ENCODE measurements at places on chromosomes 1 and 21. TPM values are rescaled to one million over a fixed set of nuclear protein-coding genes. Genes with fewer than 3 reads are reported as not detected.

DNA sequence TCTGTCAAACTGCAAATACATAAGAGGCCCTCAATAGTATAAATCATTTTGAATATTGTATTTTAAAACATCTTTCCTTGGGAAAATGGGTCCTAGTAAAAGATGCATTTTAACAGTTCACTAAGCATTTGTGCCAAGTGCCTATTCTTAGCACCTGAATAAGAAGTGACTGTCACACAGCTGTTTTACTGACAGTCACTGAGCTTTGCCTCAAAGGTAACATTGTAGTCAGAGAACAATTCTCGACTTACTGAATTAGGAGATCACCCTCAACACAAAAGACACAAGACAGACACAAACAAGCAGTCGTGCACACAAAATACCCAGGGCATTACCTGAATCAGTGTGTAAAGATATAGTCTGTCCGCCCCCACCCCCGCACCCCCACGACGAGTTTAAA, 408 bp downstream of the ESRRG start:
- peak overlapping the region; percentile 65 for H3K4me3 ChIP-seq
- no peaks in the 10 kb centered on the region for H3K36me3 ChIP-seq
- H3K27me3 ChIP-seq = peaks cover 32% of the 10 kb centered on the region
- no peak for DNase-seq
- peaks cover 18% of the 10 kb centered on the region for H3K4me1 ChIP-seq

GRCh38 chr1:234311414-234311813, 61.8 kb upstream of the COA6 start:
- H3K36me3 ChIP-seq = no peaks in the 10 kb centered on the region
- no peak overlapping the region for H3K4me3 ChIP-seq
- peaks cover 63% of the 10 kb centered on the region for H3K27me3 ChIP-seq
- no peaks in the 10 kb centered on the region for H3K4me1 ChIP-seq

- DNase-seq = no peak
- no peaks in the 10 kb centered on the region for H3K36me3 ChIP-seq
- no peak overlapping the region for H3K4me3 ChIP-seq
- H3K27me3 ChIP-seq = no peaks in the 10 kb centered on the region
- no peak overlapping the region for H3K27ac ChIP-seq
Measured at GRCh38 chr1:117066367-117066766, 6.2 kb downstream of the TTF2 start.

- H3K27me3 ChIP-seq = no peaks in the 10 kb centered on the region
- DNase-seq = no peak
- H3K36me3 ChIP-seq = no peaks in the 10 kb centered on the region
- H3K4me1 ChIP-seq = peaks cover 13% of the 10 kb centered on the region
- H3K27ac ChIP-seq = no peak overlapping the region
- no peak overlapping the region for H3K4me3 ChIP-seq
Measured at GRCh38 chr1:55699228-55699627, 484.1 kb upstream of the USP24 start.

GRCh38 chr1:212467843-212468482, 35.2 kb downstream of the NENF start:
- no peak overlapping the region for H3K27ac ChIP-seq
- H3K4me3 ChIP-seq = no peak overlapping the region
- peaks cover 9% of the 10 kb centered on the region for H3K4me1 ChIP-seq
- H3K36me3 ChIP-seq = no peaks in the 10 kb centered on the region
- no peak for DNase-seq

- no peaks in the 10 kb centered on the region for H3K27me3 ChIP-seq
- peaks cover 76% of the 10 kb centered on the region for H3K4me1 ChIP-seq
- no peak for DNase-seq
- H3K36me3 ChIP-seq = peaks cover 8% of the 10 kb centered on the region
Measured at GRCh38 chr1:145963265-145964019, 933 bp downstream of the ANKRD34A start.

DNA sequence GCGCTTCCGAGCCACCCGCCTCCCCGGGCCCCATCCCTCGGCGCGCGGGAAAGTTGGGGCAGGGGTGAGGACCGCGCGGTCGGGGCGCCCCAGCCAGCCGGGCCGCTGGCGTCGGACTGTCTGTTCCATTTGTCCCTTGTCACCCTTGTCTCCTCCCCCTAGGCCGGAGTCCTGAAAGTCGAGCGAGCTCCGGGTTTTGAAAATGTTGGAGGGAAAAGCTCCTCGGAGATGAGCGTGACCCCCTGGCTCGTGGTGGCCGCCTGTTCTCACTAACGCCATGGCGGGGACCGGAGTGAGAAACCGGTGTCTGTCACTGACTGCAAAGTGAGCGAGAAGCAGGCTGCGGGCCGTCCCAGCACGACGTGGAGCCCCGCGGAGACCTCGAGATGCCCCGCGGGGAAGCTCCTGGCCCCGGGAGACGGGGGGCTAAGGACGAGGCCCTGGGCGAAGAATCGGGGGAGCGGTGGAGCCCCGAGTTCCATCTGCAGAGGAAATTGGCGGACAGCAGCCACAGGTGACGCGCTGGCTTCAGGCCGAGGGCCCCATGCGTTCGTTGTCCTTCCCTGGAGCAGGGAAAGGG, 491 bp downstream of the PER3 start:
- H3K27ac ChIP-seq = peak overlapping the region; percentile 94
- peak; percentile 37 for DNase-seq
- H3K36me3 ChIP-seq = peaks cover 56% of the 10 kb centered on the region
- H3K4me1 ChIP-seq = peaks cover 52% of the 10 kb centered on the region
- no peaks in the 10 kb centered on the region for H3K27me3 ChIP-seq

DNA sequence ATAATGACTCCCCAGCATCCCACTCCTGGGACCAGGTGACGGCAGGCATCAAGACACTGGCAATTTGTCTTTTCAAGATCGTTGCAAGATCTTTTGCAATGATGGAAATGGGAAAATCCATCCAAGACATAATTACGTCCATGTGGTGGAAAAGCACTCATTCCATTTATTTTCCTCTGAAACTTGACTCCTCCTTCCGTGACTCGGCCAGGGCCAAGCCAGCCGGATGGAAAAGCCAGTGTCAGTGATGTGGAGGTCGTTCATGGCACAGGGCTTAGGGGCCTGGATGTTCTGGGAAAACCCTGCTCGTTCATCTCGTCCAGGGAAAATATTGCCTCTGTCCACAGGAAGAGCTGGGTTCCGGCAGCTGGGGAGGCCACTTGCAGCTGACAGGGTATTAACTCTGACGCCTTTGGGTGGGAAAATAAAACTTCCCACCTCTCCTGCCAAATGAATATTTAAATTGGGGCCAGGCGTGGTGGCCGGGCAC, 46.2 kb downstream of the C1orf198 start:
- H3K36me3 ChIP-seq = no peaks in the 10 kb centered on the region
- H3K27ac ChIP-seq = peak overlapping the region; percentile 91

GRCh38 chr1:34800214-34800613, 7.4 kb downstream of the GJA4 start:
- H3K4me1 ChIP-seq = peaks cover 22% of the 10 kb centered on the region
- no peaks in the 10 kb centered on the region for H3K27me3 ChIP-seq
- peak overlapping the region; percentile 17 for H3K27ac ChIP-seq
- no peak overlapping the region for H3K4me3 ChIP-seq
- no peak for DNase-seq

DNA sequence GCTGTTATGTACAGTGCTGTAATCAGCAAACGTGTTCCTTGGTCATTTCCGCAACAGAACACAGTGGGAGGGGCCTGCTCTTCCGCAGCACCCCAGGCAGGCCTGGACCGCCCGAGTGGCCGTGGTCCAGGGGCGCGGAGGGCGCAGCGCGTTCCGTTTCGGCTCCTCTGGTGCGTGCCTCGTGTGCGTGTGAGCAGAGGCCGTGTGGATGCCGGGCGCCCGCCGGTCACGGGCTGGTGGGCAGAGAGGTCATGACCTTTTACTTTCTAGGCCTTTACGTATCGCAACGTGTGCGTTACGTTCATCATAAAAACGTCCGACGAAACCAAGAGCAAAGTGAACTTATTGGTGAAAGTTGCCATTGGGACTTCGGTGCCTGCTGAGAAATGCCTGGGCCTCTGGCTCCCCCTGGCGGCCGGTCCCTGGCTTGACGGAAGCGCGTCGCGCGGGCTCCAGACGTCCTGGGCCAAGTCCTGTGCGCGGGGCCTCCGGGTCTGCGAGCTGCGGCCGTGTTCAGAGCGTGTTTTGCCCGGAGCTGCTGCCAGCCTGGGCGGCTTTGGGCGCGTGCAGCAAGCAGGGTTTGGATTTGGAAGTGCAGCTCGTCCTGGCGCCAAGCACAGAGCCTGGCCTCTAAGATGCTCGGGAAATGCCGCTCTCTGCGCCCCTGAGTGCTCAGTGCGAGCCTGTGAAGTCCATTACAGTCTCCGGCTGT, 34.4 kb downstream of the COL18A1 start:
- no peaks in the 10 kb centered on the region for H3K27me3 ChIP-seq
- H3K27ac ChIP-seq = peak overlapping the region; percentile 91
- peak overlapping the region; percentile 62 for H3K4me3 ChIP-seq
- peaks cover 38% of the 10 kb centered on the region for H3K4me1 ChIP-seq

- H3K27me3 ChIP-seq = peaks cover 52% of the 10 kb centered on the region
- H3K36me3 ChIP-seq = no peaks in the 10 kb centered on the region
- no peak overlapping the region for H3K27ac ChIP-seq
- no peaks in the 10 kb centered on the region for H3K4me1 ChIP-seq
Measured at GRCh38 chr21:44392916-44393315, 39.5 kb downstream of the TRPM2 start.

GRCh38 chr1:186905561-186905960, 76.8 kb downstream of the PLA2G4A start:
- no peaks in the 10 kb centered on the region for H3K27me3 ChIP-seq
- H3K27ac ChIP-seq = no peak overlapping the region
- H3K4me1 ChIP-seq = no peaks in the 10 kb centered on the region
- no peak for DNase-seq
- no peak overlapping the region for H3K4me3 ChIP-seq

- H3K27ac ChIP-seq = peak within 1 kb of the TSS; percentile 91
- peaks cover 8% of the 10 kb centered on the region for H3K36me3 ChIP-seq
- peak within 1 kb of the TSS; percentile 73 for H3K4me3 ChIP-seq
- H3K27me3 ChIP-seq = no peaks in the 10 kb centered on the region
Measured at GRCh38 chr1:89198491-89199072, at the start of gene GBP4. Gene GBP4 (minus strand): TSS chr1:89198942. CDS start chr1:89198834, 108 bp downstream.

- peaks cover 25% of the 10 kb centered on the region for H3K36me3 ChIP-seq
- H3K4me3 ChIP-seq = peak overlapping the region; percentile 84
- peaks cover 38% of the 10 kb centered on the region for H3K4me1 ChIP-seq
- H3K27ac ChIP-seq = peak overlapping the region; percentile 87
Measured at GRCh38 chr21:45288441-45288841, 746 bp upstream of the POFUT2 start.

DNA sequence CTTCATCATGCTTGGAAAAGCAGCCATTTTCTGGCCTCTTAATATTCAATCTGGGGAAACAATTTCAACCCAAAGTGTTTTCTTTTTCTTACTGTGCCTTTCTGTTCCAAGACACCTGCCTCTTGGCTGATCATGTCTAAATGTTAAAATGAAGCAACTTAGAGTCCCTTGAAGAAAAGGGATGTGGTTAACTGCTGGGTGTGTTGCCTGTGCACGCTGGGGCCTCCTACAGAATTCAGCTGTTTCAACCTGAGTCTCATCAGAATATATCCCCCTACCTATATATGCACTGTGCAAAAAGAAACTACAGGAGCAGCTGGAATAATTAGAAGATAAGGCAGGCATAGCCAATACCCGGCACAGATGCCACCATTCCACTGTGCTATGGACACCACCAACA, 222.0 kb downstream of the OMA1 start:
- no peak overlapping the region for H3K4me3 ChIP-seq
- no peak for DNase-seq
- H3K36me3 ChIP-seq = no peaks in the 10 kb centered on the region
- no peaks in the 10 kb centered on the region for H3K4me1 ChIP-seq

DNA sequence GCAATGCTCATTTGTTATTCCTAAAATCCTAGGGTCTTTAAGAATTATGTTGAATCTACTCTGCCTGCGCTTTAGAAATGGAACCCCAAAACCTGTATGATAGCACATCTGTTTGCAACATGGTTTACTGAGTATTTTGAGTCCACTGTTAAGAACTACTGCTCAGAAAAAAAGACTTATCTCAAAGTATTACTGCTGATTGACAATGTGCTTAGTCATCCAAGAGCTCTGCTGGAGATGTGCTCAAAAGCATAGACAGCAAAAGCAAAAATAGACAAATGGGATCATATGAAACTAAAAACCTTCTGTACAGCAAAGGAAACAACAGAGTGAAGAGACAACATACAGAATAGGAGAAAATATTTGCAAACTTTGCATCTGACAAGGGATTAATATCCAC, 107.0 kb downstream of the CTH start:
- H3K4me3 ChIP-seq = no peak overlapping the region
- H3K27me3 ChIP-seq = no peaks in the 10 kb centered on the region
- no peak for DNase-seq

GRCh38 chr1:245754463-245754961, 599.7 kb downstream of the KIF26B start:
- DNase-seq = no peak
- H3K27ac ChIP-seq = no peak overlapping the region
- H3K27me3 ChIP-seq = no peaks in the 10 kb centered on the region
- no peaks in the 10 kb centered on the region for H3K4me1 ChIP-seq

GRCh38 chr21:42539342-42539741, 25.7 kb downstream of the SLC37A1 start:
- no peak for DNase-seq
- H3K4me3 ChIP-seq = no peak overlapping the region
- peaks cover 13% of the 10 kb centered on the region for H3K4me1 ChIP-seq
- H3K27me3 ChIP-seq = no peaks in the 10 kb centered on the region
- H3K36me3 ChIP-seq = peaks cover 23% of the 10 kb centered on the region
- H3K27ac ChIP-seq = no peak overlapping the region

GRCh38 chr1:109396871-109397580, 692 bp downstream of the SORT1 start:
- H3K4me1 ChIP-seq = peaks cover 68% of the 10 kb centered on the region
- peak overlapping the region; percentile 74 for H3K4me3 ChIP-seq
- no peak for DNase-seq
- no peaks in the 10 kb centered on the region for H3K27me3 ChIP-seq
- peak overlapping the region; percentile 92 for H3K27ac ChIP-seq

LCE6A gene
- total RNA-seq = not detected

MLLT11 gene
- total RNA-seq = 34.1 TPM

AQP10 gene
- 0.16 TPM for total RNA-seq

PRR9 gene
- total RNA-seq = not detected

RO60 gene
- total RNA-seq = 51.8 TPM

C1orf210 gene
- total RNA-seq = not detected

OR10Z1 gene
- not detected for total RNA-seq

CD1E gene
- total RNA-seq = not detected

Measured in left ventricle myocardium inferior (tissue), 1 donor.